DMS 273 treated with DMSO at 0.1 percent for 48 hours (cell line): ENCODE measurements at places on chromosomes 3 and 15.

GRCh38 chr3:130787422-130788068, 40.9 kb upstream of the PIK3R4 start:
- DNase-seq = no peak

- DNase-seq = peak; percentile 35
These were observed 83.2 kb downstream of the MB21D2 start for GRCh38 chr3:192834428-192834827.

GRCh38 chr15:63972801-63973200, 73.5 kb downstream of the DAPK2 start:
- no peak for DNase-seq

DNA sequence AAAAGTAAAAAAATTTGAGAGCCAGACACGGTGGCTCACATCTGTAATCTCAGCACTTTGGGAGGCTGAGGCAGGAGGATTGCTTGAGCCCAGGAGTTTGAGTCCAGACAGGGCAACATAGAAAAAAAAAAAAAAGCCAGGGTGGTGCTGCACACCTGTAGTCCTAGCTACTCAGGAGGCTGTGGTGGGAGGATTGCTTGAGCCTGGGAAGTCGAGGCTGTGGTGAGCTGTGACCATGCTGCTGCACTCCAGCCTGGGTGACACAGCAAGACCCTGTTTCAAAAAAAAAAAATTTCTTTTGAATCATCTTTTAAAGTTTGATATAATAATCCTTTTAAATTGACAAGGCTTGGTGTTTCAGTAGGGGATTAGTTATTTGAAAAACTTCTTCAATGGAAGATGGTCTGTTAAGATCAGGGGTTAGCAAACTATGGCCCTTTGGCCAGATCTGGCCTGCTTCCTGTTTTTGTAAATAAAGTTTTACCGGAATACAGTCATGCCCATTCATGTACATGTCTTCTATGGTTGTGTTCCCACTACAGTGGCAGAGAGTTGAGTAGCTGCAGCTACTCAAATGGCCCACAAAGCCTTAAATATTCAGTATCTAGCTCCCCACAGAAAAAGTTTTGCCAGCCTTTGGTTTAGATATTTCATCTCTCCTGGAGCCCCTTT, 28.9 kb downstream of the CDAN1 start:
- no peak for DNase-seq

- no peak for DNase-seq
These were observed 25.6 kb downstream of the TRIM42 start for GRCh38 chr3:140703496-140703895.
